ENCODE measurements at places on chromosomes 6 and 20.

GRCh38 chr6:142373268-142374090 lies 71.7 kb downstream of the ADGRG6 start:
- DNase-seq, result no peak

- DNase-seq, result no peak
These were observed 49.1 kb downstream of the TXLNB start for GRCh38 chr6:139242457-139243240.

- no peak for DNase-seq
These were observed 241.8 kb upstream of the PREP start for GRCh38 chr6:105644691-105645090.

- no peak for DNase-seq
These were observed 37.6 kb upstream of the CLIC5 start for GRCh38 chr6:46053039-46053933.

DNA sequence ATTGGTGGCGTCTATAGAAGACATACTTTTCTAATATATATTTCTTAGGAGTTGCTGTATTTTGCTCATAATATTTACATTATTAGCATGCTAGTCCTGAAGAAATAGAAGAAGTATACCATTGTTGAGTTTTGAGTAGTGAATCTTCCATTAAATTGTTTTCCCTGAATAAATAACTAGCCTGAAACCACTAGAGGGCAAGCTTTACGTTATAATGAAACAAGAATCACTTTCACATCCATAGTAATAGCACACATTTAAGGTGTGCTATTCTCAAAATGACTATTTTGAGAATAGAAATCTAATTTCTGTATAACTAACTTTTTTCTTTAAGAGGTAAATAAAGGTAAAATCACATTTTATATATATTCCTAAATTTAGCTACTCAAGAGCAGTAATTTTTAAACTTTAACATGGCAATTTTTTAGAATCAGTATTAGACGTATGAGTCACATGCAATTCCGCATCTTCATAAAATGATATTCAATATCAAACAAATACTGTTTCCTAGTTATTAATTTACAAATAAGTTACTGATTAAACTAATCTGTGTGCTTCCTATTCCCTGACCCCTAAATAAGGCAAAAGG lies 213.2 kb upstream of the MANEA start:
- DNase-seq, result peak; percentile 5

GRCh38 chr6:158445426-158446085 lies 114.3 kb upstream of the TMEM181 start:
- no peak for DNase-seq

DNA sequence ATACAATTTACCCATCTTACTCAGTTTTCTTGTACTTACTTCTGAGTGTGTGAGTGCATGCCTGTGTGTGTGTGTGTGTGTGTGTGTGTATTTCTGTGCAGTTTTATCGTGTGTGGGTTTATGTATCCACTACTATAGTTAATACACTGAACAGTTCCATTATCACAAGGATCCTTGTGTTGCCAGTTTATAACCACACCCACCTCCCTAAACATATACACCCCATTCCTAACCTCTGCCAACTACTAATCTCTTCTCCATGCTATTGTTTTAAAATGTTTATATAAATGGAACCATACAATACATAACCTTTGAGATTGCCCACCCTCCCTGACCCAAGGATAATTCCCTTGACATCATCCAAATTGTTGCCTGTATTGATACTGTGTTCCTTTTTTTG lies 18.7 kb downstream of the POFUT1 start:
- no peak for DNase-seq

DNA sequence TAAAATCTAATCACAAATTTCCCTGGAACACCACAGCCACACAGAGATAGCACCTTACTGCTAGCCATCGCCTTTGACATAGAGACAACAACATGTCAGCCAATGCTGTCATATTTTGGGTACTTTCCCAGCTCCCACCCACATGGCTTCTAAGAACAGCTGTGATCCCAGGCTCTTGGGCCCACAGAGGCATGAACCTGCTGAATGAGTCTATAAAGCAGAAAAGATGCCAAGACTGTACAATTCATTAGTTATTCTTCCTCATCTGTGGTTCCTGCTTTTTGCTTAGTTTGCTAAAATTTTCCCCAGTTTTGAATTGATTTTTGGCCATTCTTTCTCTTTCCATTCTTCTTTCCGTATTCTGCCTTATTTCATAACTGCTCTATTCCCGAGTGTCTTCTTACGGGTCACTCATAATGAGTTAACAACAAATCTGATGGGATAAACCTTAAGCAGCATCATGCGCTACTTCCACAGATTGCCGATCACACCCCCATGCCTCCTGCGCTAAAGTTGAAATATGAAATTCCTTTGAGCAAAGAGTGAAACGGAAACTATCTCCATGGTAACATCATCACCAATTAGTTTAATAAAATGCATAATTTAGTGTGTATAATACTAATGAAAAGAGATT lies 327.3 kb upstream of the HSF2 start:
- no peak for DNase-seq

GRCh38 chr6:24536466-24536865 lies 41.7 kb downstream of the ALDH5A1 start:
- DNase-seq, result no peak

DNA sequence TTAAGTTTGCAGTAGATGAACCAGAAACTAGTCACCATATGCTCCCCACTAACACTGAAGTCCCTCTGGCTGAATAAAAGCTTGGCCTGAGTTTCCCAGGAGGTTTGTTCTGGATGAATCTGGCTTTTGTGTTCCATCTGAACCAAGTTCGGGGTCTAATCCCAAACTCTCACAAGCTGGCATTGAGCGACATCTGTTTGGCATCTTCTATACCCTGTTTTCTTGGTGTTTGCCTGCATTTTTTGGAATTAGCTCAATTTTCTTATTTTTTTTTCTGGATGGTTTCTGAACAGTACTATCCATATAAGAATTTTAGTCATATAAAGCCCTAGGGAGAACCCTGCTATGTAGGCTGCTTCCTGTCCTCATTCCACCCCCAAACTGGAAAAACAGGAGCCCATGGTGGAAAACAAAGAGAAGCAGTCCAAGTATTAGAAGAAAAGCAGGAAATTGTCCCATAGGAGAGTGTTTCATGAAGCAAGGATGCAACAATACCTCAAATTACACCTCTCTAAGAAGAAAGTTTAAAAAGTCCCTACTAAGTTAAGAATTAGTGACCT lies 737.1 kb downstream of the DHX35 start:
- DNase-seq, result no peak

DNA sequence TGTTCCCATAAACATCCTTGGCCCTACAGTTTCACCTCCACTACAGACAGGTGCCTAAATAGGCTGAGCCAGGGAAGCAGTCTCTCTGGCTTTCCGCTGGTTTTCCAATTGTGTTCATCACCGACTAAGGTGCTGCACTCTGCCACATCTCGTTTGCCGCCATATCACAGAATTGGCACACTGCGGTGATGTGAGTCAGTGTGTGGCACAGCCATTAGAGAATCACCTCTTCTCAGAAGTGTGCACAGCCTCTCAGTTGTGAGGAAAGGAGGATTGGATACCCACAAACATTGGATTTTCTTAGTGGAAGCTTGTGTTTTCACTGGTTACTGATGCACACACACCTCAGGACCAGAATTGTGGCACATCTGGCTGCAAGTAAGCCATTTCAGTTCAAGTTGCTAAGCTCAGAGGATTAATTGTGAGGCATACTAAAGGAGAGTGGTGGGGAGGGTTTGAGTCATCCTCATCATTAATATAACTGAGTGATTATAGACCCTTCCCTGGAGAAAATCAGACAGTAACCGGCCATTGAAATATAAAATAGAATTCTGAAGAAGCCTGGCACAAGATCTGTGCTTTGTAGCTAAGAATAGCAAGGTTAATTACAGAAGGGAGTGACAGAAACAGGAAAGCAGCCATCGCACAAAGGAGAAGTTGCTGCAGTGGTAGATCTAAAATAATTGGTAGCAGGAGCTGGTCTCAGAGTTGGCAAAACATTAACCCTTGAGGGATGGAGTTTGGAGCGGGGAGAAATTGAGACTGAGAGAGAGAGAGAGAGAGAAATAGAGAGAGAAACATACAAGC lies 506.9 kb downstream of the LMBRD1 start:
- DNase-seq, result no peak

DNA sequence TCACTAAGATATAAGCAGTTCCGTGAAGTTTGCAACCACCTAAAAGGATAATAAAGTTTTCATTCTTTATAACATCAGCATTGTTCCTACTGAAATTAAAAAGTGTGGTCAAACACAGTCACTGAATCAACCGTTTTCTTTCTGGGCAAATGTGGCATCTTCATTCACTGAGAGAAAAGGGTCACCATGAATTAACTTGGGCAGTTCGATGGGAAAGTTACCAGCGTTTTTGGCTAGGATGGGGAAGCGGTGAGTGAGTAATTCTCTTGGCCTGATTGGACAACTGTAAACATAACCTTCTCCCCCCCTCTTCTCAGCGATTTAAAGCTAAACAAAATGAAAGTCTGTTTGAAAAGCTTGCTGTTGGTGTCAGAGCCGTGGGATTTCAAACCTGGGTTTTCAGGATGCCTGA lies 181.8 kb downstream of the SASH1 start:
- DNase-seq, result no peak

GRCh38 chr20:40769677-40770285 lies 80.7 kb upstream of the MAFB start:
- no peak for DNase-seq

DNA sequence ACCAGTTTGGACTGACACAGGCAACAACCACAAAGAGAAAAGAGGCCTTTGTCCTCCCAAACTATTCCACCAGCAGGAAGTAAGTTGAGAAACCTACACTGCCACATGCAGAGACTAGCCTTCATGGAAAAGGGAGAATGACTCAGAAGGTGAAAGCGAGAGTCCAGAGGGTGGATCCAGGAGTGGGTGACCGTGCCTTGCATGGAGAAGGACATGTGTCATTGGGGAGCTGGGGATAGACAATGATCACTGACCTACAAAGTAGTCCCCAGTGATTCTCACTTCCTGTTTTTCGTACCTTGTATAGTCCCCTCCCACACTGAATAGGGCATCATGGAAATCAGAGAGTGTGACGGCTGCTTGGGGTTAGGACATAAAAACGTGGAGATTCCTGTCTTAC lies 91.9 kb downstream of the MYLK4 start:
- DNase-seq, result no peak

GRCh38 chr6:54217018-54217417 lies 91.2 kb upstream of the TINAG start:
- no peak for DNase-seq

Data from NCI-H1694 (cell line).